ENCODE measurements at places on chromosomes 7 and 10.

DNA sequence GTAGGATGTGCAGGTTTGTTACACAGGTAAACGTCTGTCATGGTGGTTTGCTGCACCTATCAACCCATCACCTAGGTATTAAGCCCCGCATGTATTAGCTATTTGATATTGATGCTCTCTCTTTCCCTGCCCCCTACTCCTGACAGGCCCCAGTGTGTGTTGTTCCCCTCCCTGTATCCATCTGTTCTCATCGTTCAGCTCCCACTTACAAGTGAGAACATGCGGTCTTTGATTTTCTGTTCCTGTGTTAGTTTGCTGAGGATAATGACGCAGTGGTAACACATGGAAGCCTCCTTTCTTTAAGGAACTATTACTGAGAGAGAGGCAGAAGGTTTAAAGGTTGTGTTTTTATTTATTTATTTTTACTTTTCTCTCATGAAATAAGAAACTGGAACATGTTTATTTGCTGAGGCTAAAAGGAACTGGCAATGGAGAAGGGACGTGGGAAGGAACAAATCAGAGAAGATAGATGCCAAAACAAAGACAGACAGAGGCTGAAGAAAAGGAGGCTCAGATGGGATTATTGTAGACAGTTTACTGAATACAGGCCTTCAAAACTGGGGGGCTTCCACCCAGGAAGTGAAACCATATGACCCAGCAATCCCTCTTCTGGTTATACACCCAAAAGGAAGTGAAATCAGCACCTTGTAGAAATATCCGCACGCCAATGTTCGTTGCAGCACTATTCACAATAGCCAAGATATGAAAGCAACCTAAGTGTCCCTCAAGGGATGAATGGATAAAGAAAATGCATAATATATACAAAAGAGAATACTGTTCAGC is 556.3 kb downstream of the GRM8 start:
- DNase-seq, result no peak

- DNase-seq, result no peak
Observed at GRCh38 chr7:46939558-46939957, 642.4 kb downstream of the TNS3 start.

DNA sequence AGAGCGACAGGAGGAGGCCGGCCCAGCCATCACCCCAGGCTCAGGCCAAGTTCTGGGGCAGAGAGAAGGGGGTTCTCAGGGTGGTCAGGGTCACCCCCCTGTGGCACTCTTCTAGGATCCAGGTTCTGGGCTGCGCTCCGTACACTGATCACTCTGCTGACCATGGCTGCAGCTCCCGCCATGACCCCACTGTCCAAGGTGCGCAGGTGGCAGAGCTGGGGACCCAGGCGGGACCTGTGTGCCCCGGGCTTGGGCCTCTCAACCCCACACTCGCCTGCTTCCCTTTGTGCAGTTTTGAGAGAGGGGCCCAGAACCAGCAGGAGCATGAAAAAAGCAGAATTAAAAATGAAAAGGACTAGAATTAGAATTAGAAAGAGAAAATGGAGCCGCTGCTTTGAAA is 227.1 kb downstream of the FANK1 start:
- DNase-seq, result no peak

DNA sequence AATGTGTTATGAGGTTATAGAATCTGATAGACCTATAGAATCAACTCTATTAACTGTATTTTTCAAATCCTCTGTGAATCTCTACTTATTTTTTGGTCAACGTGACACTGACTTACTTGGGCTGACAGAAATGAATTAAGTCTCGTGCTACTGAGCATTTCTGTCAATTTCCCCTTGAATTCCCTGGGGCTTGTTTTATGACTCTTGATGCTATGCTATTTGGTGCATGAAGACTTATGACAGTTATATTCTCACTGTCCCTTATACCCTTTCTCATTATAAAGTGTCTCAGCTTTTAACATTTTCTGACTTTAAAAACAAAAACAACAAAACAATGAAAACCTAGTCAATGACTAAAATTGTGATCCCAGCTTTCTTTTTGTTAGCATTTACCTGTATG is 68.5 kb upstream of the OPALIN start:
- DNase-seq, result no peak

DNA sequence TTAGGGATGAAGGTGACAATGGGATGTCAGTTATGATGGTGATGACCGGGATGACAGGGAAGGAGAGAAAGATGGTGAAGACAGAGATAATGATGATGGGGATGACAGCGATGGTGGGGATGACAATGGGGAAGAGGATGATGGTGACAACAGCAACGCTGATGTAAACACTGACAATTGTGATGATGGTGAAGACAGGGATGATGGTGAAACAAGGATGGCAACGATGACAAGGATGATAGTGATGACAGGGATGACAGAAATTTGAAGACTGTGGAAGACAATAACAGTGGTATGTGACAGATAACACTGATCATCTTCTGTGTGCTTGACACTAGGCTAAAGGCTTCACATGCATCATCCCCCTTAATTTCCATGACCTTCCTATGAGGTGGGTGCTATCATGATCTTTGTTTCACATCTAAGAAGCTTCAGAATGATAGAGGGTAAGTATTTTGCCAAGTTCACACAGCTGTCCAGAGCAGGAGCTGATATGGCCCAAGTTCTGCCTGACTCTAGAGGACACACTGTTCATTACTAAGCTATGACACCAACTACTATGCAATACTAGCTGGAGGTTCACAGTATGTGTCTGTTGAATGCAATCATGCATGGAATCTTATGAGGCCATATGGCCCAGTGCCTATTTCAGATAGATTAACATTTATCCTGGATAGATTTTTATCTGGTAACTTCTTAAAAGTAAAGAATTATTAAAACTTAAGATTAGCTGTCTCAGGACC is 105.6 kb downstream of the RNLS start:
- DNase-seq, result no peak

DNA sequence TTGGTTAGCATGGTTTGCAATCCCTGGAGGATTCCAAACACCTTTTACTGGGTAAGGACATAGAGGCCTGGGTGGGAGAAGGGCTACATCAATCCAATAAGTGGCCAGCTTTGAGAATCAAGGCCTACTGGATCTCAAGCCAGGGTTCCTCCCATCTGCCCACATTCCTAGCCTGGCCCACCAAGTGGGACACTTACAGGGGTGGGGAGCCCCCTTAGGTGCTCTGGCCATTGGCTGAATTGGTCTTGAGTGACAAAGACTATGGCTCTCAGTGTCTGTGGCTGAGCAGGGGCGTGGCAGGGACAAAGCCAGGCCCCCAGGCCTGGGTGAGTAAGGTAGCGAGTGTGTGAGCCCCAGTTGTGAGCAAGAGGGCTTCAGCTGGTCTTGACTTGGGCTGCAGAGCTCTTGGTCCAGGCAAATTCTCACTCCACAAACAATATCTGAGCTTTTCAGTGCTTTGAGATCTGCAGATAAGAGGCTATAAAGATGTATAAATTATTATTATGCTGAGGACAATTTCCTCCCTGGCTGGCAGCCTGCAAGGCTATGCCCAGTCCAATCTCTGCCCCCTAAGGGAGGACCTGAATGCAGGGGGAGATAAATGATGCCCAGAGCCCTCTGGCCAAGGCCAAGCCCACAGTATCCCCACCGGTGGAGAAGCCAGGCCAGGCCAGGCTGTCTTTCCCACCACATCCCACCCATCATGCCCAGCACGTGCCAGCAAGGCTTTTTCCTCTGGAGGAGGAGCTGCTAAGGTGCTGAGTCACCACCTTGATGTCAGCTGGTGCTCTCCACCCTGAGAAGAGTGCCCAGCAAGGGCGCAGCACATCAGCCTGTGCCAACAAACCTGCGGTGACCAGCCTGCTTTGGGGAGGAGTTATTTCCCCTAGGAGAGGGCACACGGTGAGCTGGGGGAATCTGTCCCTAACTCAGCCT is 80.7 kb upstream of the DUSP5 start:
- no peak for DNase-seq

GRCh38 chr10:109823196-109823595 is 100.1 kb downstream of the XPNPEP1 start:
- DNase-seq, result no peak

DNA sequence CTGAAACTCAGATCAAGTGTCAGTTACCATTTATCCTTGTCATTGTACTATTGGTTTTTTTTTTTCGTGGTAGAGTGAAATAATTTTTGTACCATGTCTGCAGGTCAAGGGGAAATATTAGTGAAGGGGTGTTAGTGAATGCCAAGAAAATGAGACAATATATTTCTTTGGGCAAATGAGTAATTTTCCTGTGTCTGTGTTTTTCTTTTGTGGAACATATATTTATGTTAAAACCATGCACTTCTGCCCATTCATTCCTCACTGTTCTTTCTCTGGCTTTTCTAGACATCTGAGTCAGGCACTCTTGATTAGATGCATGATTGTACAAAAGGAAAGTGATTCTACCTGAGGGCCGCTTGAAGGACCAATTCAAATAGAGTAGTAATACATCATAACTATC is 161.6 kb downstream of the BICC1 start:
- DNase-seq, result no peak

GRCh38 chr10:125114761-125115391 is 45.5 kb downstream of the CTBP2 start:
- no peak for DNase-seq

DNA sequence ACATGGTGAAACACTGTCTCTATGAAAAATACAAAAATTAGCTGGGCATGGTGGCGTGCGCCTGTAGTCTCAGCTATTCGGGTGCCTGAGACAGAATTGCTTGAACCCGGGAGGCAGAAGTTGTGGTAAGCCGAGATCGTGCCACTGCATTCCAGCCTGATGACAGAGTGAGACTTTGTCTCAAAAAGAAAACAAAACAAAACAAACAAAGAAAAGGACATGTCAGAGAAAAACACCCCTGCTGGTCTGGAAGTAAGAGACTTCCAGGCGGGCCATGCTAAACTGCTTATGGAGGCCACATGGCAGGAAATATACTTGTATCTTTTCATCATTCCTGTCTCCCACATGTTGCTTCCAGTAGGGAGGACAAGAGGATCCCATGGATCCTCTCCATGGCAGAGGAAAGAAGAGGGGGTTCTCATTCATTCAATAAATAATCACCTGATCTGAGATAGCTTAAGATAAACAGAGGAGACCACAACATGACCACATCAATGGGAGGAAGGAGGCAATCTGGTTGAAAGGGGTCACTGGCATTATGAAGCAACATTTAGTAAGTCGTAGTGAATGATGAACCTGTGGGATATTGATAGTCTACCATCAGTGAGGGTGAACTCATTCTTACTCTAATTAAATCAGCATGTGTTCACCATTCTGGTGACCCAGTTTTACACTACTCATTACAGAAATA is 60.5 kb upstream of the ZNF138 start:
- DNase-seq, result no peak

DNA sequence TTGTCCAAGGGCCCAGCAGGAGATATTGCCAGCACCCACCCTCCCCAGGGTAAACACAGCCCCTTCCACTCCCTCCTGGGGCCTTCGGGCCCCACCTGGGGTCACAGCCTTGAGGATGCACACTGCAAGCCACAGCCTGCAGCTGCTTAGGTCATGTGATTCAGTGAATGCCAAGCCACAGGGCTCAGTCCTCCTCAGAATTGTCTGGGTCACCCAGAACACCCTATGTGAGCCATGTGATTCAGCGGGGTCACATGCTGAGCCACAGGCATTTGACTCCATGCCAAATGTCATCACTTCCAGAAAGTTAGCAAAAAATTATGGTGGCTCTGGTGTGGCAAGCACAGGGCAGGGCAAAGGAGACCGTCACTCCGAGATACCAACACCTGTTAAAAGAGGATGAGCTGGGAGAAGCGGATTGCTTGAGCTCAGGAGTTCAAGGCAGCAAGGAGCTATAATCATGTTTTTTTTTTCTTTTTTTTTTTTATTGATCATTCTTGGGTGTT is 17.2 kb upstream of the PSAP start:
- DNase-seq, result no peak

GRCh38 chr10:123187781-123188180 is 33.6 kb downstream of the BUB3 start:
- no peak for DNase-seq

DNA sequence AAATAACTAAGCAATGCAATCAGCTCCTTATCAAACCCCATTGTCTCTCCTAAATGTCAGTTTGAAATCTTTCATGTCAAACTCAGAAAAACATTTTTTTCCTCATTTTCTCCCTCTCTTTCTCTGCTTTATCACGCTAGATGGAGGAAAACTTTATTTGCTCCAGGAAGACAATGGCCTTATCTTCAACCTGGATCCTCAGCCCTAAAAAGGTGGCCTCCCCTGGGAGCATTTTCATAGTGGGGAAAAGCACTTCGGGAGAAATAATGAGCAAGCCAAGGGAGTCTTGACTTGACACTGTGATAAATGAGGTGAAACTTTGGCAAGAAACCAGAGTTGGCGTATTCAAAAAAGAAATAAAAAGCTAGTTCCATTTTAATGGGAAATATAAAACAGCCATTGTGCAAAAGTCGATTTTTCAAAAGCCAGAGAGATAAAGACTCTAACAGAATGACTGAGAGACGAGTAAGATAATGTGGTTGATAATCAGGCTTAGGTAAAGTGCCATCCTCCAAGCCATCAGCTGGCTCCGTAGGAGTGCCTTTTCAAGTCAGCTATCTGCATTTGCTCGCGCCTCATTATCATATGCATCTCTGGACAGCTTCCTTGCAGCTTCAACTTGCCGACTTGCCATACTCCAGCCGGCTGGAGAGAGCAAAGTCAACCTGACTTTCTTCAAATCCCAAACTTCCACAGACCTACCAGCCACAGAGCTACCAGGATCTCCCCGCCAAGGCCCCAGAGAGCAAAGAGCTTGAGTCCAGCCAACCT is 19.9 kb downstream of the HABP2 start:
- DNase-seq, result no peak

DNA sequence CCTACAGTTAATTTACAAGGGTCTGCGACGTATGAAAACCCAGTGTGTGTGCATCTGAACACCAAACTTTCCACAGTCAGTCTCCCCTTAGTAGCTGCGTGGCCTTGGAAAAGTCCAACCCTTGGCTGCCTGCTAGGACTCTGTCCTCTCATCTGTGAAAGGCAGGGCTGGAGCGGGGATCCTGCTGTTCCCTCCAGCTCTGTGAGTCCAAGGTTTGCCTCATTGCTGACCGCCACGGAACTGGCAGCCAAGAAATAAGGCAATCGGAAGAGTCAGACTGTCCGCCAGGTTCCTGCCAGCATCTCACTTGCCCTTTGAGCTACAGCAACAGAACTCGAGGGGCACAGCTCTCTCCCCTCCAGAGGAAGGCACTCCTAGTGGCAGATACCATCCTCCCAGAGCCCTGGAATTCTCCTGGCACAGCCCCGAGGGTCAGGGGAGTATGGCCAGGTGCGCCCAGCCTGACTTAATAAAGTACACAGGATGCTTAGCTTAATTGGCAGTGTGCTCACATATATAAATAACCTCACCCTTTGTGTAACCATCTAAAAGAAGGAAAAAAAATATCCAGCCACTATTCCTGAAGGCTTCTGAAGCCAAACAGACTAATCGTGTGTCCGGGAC is 530.1 kb upstream of the FOXK1 start:
- no peak for DNase-seq
